Fibroblast of lung (primary cell): ENCODE measurements at places on chromosomes 11 and 22. TPM values are rescaled to one million over a fixed set of nuclear protein-coding genes. Genes with fewer than 3 reads are reported as not detected.

CRYAB gene
- total RNA-seq = 28.5 and 51.2 TPM in 2 replicates

GRCh38 chr22:43862074-43862881 lies at the start of gene SULT4A1:
Gene SULT4A1, minus strand, starts transcription at chr22:43862513. Its CDS starts 131 bp downstream, at chr22:43862382.
- H3K27ac ChIP-seq = no peak within 1 kb of the TSS
- peak; percentile 36 for DNase-seq
- no peaks in the 10 kb centered on the region for H3K4me1 ChIP-seq
- H3K27me3 ChIP-seq = peaks cover 8% of the 10 kb centered on the region

LRRC74B gene
- under 0.01 TPM in 1 of 2 replicates, not detected in the other for total RNA-seq

DNA sequence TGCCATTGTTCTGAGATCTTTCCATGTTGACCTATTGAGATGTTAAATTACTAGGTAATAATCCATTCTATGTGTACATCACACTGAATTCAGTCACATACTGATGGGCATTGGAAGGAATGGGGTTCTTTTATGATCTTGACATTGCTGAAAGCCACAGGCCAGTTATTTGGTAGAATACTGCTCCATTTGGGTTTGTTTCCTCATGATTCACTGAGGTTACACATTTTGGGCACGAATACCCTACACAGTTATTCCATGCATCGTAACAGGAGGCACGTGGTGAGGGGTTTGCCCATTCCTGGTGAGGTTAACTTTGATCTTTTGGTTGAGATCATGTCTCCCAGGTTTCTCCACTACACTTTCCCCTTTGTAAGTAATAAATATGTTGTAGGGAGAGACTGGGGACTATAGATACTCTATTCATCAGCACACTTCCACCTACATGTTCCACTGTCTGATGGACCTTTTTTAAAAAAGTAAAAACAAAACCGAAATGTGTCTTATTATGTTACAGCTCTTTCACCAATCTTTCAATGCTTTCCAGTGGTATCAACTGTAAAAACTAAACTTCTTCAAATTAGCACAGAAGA lies 12.0 kb upstream of the FOLR1 start:
- H3K27ac ChIP-seq = no peak overlapping the region
- H3K27me3 ChIP-seq = no peaks in the 10 kb centered on the region
- H3K36me3 ChIP-seq = no peaks in the 10 kb centered on the region
- no peak for DNase-seq
- H3K4me1 ChIP-seq = no peaks in the 10 kb centered on the region

HBB gene
- not detected in 2 replicates for total RNA-seq

SYT7 gene
- 9.2 and 25.9 TPM in 2 replicates for total RNA-seq

DNA sequence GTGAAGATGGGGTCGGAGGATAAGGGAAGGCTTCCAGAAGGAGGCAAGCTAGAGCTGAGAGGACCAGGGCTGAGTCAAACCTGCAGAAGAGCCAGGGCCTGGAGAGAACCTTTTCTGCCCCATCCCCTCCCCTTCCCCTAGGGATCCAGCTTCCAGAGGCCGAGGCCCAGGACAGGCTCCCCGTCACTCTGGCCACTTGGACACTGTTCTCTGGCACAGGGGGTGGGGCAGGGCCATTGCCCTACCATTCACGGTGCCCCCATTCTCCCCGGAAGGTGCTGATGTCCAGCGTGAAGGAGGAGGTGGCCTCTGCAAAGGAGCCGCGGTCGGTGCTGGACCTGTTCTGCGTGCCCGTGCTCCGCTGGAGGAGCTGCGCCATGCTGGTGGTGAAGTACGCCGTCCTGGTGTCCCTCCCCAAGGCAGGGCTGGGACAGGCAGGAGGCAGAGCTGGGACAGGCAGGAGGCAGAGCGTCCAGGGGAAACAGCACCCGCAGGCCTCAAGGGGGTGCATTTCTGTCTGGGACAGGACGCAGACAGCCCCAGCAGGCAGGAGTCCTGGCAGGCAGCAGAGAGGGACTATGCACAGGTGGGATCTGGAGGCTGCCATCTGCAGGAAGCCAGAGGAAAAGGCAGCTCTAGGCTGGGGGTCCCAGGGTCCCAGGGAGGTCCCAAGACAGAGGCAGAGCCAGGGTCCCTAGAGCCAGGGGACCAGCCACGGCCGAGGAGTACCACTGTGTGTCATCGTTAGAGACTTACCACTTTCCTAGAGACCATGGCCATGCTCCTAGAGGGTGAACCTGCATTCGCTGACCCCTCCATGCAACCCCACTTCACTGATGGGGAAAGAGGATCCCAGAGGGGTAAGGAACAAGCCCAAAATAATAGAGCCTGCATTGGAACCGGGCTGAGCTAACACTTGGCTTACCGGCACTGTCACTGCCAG lies 25.8 kb upstream of the SLC22A12 start:
- H3K4me1 ChIP-seq = no peaks in the 10 kb centered on the region
- no peaks in the 10 kb centered on the region for H3K27me3 ChIP-seq
- no peak overlapping the region for H3K4me3 ChIP-seq
- no peak for DNase-seq
- no peak overlapping the region for H3K27ac ChIP-seq

DNA sequence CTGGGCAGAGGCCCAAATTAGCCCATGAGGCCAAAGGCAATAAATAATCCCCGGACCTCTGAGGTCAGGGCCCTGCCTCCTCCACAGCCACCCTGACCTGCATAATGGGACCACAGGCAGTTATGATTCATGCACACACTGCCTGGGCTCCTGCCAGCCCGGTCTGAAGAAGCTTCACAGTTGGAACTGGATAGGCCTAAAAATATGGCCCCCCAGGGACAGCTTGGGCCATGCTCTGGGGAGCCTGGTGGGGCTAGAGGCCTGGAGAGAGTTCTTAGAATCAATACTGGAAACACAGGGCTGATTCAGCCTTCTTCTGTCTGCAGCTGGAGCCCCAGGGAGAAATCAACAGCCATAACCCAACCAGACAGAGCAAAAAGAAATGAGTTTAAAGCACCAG lies 112.8 kb upstream of the CADM1 start:
- H3K27ac ChIP-seq = no peak overlapping the region
- no peaks in the 10 kb centered on the region for H3K27me3 ChIP-seq
- peak; percentile 92 for DNase-seq
- no peaks in the 10 kb centered on the region for H3K36me3 ChIP-seq
- no peak overlapping the region for H3K4me3 ChIP-seq
- H3K4me1 ChIP-seq = peaks cover 4% of the 10 kb centered on the region

DNA sequence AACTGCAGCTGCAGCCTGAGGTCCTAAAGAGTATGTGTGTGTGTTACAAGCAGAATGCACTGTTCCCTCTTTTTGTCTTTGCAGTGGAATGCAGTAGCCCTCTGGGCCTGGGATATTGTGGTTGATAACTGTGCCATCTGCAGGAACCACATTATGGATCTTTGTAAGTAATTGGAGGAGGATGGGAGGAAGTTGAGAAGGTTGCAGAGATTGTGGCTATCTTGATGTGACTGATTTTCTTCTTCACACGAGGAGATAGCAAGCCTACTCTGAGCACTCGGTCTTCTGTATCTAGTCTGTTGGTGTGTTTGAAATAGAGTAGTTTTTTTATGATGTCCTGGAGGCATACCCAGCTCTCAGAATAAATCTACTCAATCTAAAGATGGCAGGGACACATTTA lies 2.3 kb downstream of the RBX1 start:
- H3K27me3 ChIP-seq = no peaks in the 10 kb centered on the region
- no peak overlapping the region for H3K4me3 ChIP-seq
- no peak for DNase-seq

DNA sequence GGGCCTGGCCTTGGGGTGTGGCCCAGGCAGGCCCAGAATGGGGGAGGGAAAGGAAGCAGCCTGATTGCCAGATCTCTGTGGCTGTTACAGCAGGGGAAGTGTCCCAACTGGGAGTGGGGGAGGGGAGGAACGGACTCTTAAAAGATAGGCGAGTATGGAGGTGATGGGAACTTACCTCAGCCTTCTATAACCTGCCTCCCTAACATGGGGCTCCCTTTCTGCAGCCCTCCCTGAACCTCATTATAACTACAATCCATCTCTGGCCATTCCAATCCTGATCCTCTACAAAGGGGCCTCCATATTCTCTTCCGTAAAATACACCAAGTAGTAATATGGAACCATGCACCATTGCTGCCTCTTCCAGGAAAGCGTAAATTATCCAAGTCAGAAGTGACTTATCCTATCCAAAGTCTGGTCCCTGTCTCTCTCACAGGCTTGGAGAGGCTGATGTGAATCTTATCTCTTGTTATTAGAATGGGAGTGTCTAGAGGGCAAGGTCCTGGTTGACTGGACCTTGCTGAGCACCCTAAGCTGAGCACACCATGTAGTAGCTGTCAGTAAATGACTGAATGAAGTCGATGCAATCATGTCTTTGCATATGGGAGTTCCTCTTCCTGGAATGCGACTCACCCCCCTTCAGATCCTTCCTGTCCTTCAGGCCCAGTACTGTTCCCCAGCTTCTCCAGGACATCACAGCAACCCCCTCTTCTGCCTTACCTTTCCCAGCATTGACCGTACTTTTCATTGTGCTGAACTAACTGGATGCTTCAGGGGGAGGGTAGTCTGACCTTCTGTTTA lies 5.9 kb downstream of the RHOG start:
- peaks cover 3% of the 10 kb centered on the region for H3K36me3 ChIP-seq
- H3K4me1 ChIP-seq = peaks cover 11% of the 10 kb centered on the region
- no peaks in the 10 kb centered on the region for H3K27me3 ChIP-seq
- no peak overlapping the region for H3K4me3 ChIP-seq
- H3K27ac ChIP-seq = peak overlapping the region; percentile 7

DNA sequence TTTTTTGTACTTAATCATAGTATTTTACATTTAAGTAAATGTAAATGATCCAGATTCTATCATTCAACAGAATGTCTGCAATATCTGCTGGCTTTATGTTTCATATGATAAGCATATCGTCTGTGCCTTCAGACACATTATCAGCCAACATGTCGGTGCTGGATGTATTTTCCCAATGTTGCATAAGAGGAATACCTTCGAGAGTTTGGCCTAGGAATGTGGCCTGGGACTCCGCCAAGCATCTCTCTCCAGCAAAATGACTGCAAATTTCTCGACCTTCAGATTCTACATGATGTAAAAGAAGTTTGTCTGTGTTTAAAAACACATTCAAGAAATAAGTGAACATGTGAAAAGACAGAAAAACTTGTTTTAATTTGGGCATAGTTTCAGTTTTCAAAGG lies 6.9 kb downstream of the BDNF start:
- peaks cover 2% of the 10 kb centered on the region for H3K4me1 ChIP-seq
- no peak overlapping the region for H3K27ac ChIP-seq
- H3K4me3 ChIP-seq = no peak overlapping the region
- no peaks in the 10 kb centered on the region for H3K27me3 ChIP-seq

CTSW gene
- total RNA-seq = not detected in 2 replicates

CARD18 gene
- total RNA-seq = not detected in 2 replicates

GRCh38 chr11:60633645-60634044 lies 65.8 kb upstream of the MS4A8 start:
- no peak overlapping the region for H3K27ac ChIP-seq
- no peaks in the 10 kb centered on the region for H3K4me1 ChIP-seq
- H3K4me3 ChIP-seq = no peak overlapping the region
- H3K36me3 ChIP-seq = no peaks in the 10 kb centered on the region
- DNase-seq = no peak
- no peaks in the 10 kb centered on the region for H3K27me3 ChIP-seq
